Coronary artery (tissue), 2 donors: ENCODE measurements at places on chromosomes 12 and 14.

GRCh38 chr14:90717916-90718315 lies 98.3 kb downstream of the TTC7B start:
- no peak for DNase-seq

DNA sequence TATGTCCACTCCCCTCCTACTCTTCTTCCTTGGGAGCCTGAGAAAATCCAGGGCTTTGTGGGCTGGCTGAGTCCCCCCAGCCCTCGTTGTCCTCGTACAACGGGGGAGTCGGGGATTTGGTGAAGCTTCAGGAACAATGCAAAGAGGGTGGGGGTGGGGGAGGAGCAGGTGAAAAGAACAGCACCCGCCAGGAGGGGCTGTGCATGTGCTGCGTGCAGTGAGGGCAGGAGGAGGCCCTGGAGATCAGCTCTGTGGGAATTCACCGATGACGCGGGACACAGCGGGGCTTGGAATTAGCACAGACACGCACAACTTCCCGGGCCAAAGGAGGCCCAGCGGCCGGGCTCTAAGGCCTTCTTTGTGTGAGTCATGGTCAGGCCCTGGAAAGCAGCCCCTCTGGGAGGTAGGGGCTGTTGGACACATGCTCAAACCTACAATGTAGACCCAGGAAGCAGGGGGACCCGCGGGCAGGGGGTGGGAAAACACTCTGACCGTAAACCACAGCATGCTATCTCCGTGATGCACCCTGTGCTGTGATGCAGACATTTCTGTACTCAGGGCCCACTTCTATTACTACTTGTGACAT lies 32.8 kb downstream of the RBM19 start:
- DNase-seq, result no peak

- DNase-seq, result no peak
These were observed 4.6 kb downstream of the PPM1A start for GRCh38 chr14:60253649-60254048.

- no peak for DNase-seq
These were observed 581.7 kb downstream of the DIO2 start for GRCh38 chr14:79629411-79630287.

DNA sequence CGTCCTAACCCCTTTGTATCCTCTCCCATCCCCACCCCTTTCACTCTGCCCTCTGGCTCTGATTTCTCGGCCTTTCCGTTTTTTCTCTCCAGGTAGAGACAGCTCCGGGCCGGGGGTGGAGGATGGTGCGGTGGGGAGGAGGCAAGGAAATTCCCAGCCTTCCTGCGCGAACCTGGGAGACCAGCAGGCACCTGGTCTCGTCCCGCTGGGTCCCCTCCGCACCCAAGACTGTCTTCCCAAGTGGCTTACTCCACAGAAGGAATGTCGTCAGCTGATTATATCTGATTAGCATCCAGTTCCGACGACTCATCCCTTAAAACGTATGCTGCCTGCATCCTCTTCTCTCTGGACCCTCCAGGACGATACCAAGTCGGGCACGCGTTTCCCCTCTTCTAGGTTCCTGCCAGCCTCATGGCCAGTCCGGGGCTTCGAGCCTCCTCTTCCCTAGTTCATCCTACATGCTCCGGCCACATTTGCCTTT lies 42.2 kb upstream of the CAPRIN2 start:
- DNase-seq, result no peak
